Foreskin keratinocyte (primary cell): ENCODE measurements at places on chromosomes 5 and 9.

GRCh38 chr5:9046756-9047481, 499.0 kb downstream of the SEMA5A start:
- DNase-seq = peak; percentile 99

DNA sequence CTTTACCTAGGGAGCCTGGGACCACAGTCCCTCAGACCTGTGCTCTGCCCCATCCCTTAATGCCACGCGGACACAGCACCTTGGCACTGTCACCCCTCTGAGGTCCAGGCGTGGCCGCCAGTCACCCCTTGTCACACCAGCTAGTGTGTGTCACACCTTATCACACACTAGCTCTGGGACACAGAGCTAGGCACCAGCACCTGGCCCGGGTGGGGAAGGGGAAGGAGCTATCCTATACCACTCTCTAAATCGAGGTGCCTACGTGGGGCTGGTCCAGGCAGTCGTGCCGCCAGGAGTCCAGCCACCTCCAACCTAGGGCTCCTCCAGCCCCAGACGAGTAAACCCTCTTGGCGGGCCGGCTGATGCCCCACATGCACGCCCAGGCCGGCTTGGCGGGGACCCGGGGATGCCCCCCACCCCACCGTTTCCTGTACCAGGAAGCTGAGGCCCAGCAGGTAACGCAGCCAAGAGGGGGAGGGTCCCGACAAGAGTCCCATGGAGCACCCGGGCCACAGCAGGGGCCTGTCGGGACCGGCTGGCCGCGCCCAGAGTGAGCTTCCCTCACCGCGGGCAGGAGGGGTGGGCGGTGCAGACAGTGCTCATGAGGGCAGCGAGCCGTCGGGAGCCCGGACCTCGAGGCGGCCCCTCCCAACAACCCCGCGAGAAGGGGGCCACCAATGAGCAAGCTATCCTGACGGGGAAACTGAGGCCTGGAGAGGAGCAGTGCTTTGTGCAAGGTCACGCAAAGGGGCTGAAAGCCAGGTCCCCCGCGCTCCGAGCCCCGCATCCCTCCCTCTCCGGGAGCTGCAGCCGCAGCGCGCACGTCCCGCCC, 550 bp downstream of the CORO2A start:
- no peak for DNase-seq

DNA sequence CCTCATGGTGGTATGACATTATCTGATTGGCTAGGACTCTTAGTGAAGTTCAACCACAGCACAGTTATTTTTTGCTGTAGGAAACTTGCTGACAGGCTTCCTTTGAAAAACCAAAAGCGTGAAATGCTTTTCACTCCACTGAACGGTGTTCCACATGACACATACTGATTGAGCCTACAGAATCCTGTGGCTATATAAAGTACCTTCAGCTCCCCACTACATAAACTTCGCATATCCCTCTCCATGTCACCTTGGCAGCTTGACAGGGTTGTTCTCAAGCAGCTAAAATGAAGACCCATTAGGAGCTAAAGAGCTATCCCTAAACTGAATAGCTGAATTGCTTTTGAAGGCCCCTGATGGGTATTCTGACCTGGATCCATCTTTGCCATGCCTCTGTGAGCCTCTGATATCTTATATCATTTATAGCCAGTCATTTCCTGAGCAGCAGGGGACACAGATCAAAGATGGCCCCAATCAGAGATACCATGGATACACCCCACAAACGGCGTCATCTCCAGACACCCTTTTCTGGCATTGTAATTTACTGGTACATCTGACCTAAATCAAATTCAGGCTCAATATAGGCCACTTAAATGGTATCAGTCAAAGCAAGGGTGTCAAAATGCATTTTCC, 91.5 kb downstream of the APBA1 start:
- DNase-seq = no peak

- DNase-seq = no peak
Measured at GRCh38 chr5:90640484-90641059, 82.0 kb downstream of the ADGRV1 start.

GRCh38 chr9:107982745-107983144, 493.2 kb upstream of the KLF4 start:
- no peak for DNase-seq

GRCh38 chr5:12272389-12272788, 368.1 kb upstream of the CTNND2 start:
- no peak for DNase-seq

- DNase-seq = no peak
Measured at GRCh38 chr9:98856982-98857381, 49.5 kb downstream of the GALNT12 start.

DNA sequence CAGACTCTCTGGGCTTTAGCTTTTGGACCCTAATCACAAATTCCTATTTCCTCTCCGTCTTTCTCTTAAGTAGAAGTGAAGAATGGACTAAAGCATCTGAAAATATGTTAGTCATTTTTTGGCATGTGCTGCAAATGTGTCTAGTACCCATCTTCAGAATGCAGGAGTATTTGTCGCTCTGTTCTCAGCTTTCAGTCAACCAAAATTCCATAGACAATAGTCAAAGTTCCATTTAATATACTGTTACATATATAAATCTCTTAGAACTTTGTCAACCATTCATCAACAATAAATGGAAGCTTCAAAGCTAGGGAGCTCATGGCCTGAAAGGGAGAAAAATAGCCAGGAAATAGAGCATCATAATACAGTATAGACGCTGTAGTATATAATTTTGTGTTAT, 509.4 kb downstream of the BNC2 start:
- DNase-seq = no peak

DNA sequence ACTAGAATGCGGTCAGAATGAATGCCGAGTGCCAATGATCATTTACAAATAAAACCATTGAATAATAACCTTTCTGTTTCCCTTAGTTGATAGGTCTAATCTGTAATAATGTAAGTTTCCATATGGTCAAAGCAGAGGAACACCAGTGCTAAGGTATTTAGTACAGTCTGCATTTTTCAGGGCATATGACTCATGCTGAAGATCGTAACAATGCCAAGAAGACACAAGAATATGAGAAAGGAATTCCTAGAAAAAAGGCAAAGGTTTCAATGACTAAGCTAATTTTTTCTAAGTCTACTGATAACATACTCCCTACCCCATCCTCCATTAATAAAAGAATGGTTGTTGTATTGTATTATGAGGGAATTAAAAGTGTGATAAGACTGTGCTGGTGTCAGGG, 2.8 kb downstream of the OR1L8 start:
- DNase-seq = peak; percentile 76

- no peak for DNase-seq
Measured at GRCh38 chr5:72698481-72698880, 118.0 kb upstream of the TNPO1 start.

GRCh38 chr9:21110708-21111576, 30.7 kb downstream of the IFNW1 start:
- DNase-seq = peak; percentile 30

DNA sequence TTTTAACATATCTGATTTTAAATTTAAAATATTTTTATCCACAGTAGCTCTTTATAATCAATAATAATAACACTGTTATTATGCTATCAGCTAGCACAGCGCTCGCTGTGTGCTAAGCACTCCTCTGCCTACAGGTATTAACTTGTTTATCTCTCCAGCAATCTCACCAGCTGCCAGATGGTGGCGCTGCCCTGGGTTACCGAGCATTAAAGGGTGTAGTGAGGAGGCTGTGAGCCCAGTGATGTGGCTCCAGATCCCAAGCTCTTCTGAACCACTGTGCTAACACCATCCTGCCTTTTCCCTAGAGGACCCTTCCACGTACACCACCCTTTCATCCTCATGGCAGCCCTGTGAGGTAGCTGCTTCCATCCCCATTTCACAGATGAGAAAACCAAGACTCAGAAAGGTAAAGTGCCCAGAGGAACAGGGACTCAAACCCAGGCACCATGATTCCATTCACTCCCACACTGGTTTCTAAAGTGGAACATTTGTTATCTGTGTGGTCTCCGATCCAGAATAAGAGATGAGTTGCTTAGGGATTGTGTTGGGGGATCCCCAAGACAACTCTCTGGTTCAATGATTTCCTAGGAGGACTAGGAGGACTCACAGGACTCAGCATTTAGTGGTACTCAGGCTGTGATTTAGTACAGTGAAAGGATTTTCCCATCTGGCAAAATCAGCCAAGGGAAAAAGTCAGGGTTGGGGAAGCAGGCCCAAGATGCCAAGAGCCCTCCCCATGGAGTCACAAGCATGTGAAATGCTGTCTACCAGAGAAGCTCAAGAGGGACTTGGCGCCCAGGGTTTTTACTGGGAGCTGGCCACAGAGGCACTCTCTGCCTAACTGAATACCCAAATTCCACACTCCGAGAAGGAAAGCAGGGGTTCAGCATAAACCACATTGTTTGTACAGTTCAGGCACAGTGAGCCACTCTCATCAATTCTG, 7.0 kb downstream of the IGFBPL1 start:
- no peak for DNase-seq

GRCh38 chr5:1204693-1205242, 3.4 kb downstream of the SLC6A19 start:
- no peak for DNase-seq

DNA sequence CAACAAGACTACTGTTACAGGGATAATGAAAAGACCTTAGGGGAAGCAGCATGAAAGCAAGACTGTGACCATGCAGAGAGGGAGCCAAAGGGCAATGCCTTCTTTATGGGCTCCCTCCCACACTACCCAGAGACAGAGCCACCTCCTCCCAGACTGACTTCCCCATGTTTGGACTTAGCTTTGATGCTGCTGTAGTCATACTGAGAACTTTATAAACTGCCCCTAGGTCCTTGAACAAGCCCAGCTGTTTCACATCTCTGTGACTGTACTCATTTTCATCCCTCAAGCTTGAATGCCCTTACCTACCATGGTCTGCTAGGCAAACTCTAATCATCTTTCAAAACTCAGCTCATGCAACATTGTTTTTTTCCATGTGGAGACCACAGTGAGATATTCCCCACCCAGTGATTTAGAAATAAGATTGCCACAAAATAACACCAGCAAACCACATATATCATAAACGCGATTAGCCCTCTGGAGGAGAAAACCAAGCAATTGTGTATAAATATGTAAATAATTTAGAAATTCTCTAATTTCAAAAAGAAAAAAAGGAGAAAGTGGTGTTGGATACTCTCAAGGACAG, 23.4 kb upstream of the FAM169A start:
- no peak for DNase-seq

- no peak for DNase-seq
Measured at GRCh38 chr5:32182463-32183063, 8.4 kb upstream of the GOLPH3 start.

DNA sequence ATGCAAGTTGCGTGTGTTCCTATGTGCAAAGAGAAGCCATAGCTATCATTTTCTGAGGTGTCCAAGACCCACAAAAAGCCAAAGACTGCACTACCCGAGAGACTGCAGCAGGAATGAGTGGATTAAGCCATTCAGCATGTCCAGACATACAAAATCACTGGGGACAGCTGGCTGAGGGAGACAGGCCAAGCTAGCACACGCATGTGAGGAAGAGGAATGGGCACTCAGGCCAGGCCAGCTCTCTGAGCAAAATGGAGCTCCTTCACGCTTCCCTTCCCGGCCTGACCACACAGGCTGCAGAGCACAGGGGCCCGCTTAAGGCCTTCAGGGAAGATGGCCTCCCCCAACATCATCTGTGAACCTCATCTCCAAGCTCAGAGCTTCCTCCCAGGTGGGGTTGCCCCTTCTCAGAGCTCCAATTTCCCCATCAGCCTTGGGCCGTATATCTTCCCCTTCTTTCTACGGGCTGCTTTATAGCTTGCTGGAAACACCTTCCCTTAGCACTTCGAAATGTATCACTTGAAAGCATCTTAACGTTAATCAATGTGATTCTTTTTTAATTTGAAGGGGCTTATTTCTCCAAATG, 8.4 kb downstream of the DCANP1 start:
- no peak for DNase-seq

- DNase-seq = peak; percentile 84
Measured at GRCh38 chr5:176413255-176413565, 3.1 kb downstream of the CLTB start.

GRCh38 chr5:39700523-39700922, 275.7 kb upstream of the DAB2 start:
- no peak for DNase-seq

DNA sequence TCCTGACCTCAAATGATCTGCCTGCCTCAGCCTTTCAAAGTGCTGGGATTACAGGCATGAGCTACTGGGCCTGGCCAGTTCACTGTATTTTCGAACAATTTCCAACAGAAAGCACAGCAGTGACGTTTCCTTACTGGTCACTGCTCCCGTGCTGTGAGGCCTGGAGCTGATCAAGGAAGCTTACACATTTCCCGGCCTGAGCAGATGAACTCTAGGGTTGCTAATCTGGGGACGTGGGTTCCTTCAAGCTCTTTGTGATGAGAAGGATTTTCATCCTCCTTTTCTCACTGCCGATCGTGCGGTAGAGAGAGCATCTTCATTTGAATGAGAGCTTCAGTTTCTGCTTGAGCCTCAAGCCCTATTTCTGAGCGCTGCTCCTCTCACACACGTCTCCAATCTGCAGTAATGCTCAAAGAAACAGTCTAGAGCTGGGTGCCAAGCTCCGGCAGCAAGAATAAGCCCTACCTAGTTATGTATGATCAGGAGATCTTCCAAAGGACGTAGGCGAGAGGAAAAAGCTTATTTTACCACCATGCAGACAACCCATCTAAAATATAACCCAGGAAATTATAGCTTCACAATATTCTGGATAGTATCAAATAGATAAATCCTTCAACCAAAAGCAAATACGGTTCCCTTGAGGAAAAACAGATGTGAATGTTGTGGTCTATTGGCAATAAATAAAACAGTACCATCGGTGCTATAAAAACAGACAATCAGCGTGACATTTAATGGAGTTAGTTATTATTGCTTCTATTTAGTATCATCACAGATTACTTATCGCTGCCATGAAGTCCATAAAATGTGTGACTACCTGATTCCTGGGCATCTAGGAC, 7.3 kb upstream of the SPATA24 start:
- no peak for DNase-seq
